ENCODE measurements at places on chromosomes 4 and X.

DNA sequence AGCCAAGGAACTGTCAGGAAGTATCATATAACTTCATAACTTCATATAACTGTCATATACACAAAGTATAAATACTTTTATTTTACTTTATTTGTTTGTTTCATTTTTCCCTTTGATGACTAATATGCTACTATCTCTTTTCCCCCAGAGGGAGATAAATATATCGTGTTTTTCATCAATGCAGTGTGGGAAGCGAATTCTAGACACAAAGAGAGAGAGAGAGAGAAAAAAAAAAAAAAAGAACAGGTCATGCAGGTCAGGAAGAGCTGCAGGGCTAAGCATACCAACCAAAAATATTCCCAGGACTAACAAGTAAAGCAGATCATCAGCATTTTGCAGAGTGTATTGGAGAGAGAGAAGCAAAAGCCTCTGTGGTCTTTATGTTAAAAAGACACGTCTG is 1849.2 kb downstream of the STIM2 start:
- no peak for DNase-seq

GRCh38 chr4:156977435-156978160 is 6.0 kb upstream of the PDGFC start:
- no peak for DNase-seq

DNA sequence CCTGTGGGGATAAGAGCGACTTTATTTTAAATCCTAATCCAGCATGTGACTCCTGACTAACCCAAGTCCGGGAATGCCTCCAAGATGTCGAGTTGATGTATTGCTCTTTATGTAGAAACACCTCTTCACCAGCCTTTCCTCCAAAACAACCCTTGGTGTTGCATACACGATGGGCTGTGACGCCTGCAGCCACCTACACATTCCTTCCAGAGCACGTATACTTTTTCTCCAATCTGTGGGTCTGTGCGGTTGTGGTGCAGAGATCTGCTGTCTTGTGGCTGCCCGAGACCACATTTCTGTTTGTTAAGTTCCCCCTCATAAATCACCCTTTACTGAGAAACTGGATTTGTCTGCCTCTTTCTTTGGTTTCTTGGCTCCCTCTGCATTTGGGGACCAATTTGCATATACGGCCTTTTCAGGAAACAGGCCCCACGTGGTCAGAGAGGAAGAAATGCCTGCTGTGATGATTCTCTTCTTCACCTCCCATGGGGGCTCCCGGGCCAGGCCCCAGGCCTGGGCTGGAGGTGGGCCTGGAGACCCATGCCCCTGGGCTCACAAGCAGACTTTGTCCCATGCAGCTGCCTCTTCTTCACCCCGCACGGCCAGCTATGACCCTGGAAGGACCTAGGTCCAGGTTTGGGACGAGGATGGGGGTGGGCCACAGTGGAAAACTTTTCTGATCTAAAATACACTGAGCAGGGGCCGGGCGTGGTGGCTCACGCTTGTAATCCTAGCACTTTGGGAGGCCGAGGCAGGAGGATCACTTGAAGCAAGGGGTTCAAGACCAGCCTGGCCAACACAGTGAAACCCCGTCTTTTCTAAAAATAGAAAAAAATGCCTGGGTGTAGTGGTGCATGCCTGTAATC is 21.4 kb upstream of the AFAP1 start:
- DNase-seq: peak; percentile 52

- DNase-seq: no peak
These were observed 70.1 kb upstream of the SH3RF1 start for GRCh38 chr4:169340834-169341233.

- peak; percentile 47 for DNase-seq
These were observed 306.7 kb upstream of the MAOA start for GRCh38 chrX:43349363-43349762.

DNA sequence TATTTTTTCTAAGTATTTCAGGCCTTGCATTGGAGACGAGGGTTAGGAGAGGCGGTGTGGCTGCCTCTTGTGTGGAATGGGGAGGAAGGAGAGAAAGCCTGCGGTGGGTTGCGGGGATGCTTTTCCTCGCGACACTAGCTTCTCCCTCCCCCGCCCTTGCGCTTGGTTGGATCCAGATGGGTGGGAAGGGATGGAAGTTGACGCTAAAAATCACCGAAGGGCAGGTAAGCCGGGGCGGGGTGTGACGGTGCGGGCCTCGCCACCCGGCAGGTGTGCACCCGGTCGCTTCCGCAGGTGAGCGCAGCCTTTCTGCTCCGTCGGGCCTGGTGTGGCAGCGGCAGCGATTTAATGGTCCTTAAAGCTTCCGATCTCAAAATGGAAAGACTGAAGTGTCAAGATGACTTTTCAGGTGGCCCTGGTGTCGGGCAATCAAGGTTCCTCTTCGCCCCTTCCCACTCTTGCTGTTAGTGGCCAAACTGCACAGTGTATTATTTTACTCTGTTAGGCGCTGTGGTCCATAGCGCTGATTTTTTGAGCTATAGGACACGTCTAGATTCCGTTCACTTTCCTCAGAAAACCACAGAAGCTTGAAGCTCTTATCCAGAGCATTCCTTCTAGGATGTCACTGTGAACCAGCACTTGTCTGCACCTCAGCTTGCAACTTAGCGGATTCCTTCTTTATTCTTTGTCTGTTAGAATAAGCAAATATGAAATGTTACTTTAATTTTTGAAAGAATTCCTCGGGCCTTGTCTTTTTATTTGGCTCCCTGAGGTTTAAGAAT is 765 bp downstream of the ENOPH1 start:
- DNase-seq: peak; percentile 43

DNA sequence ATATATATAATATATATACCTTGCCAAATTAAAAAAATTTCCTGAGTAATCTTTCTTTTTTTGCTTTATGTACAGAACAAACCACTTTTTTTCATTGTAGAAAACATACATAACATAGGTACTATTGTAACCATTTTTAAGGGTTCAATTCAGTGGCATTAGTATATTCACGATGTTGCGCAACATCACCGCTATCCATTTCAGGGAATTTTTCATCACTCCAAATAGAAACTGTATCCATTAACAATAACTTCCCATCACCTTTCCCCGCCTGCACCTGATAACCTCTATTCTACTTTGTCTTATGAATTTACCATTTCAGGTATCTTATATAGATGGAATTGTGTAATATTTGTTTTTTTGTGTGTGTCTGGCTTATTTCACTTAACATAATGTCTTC is 124.7 kb downstream of the MGST2 start:
- no peak for DNase-seq

DNA sequence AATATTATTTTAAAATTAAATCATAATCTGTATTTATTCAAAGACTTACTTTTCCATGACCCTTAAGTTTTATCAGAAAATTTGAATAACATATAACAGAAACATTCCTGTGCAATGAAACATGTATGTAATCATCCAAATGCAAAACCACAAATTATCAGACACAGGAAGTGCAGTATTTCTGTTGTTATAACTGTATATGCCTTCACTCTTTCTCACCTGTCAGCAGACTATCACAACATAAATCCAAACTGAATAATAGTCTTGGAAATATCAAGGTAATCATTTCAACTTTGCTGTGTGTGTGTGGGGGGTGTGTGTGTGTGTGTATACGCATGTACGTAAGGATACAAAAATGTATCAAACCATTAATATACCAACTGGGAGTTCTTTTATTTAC is 285.9 kb downstream of the SLC7A11 start:
- DNase-seq: no peak

DNA sequence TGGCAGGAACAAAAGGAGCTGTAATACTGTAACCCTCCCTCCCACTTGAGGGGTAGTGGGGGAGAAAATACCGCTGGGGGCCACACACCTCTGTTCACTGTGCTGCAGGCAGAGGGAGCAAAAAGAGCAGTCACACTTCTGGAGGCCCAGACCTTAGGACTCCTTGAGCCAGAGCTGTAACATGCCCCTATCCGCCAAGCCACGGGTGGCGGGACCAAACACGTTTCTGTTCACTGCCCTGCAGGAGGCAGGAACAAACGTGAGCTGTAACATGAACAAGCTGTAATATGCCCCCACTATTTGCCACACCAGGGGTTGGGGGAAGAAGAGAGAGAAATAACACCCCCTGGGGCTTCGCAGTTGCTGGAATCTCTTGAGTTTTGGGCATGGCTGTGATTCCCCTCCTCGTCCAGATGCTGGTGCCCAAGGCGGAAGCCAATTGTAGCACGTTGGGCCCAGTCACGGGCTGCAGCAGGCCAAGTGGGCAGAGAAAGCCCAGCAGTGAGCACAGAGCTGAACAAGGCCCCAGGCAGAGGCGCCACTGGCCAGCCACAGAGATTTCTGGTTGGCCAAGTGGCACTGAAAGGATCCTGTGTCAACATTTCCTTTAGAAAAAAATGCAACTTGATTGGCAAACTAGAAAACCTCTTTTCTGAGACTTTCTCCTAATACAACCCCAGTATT is 509.7 kb downstream of the INPP4B start:
- DNase-seq: no peak

DNA sequence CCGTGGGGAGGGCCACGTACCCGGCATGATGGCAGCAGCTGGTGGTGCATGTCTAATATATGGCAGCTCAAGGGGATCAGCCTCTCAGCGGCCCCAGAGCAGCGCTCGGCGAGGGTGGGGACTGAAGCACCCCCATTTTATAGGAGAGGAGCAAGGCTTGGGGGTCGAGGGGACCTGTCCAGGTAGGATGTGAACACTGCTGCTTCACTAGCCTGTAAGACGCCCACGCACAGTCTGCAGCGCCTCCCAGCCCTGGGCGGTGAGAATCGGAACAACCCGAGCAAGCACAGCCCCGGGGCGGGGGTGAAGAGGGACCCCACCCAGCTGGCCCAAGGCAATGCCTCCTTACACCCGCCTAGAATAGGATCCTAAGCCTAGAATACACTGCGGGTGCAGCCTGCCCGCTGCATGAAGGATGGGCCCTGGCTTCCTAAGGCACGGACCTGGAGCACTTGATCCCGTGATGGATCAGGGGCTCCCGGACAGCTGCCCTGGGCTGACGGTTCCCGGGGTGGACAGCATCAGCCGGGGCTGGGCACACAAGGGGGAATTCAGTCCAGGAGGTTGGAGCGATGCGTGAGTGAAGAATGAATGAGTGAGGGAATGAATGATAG is 17.6 kb downstream of the ADRA2C start:
- no peak for DNase-seq

DNA sequence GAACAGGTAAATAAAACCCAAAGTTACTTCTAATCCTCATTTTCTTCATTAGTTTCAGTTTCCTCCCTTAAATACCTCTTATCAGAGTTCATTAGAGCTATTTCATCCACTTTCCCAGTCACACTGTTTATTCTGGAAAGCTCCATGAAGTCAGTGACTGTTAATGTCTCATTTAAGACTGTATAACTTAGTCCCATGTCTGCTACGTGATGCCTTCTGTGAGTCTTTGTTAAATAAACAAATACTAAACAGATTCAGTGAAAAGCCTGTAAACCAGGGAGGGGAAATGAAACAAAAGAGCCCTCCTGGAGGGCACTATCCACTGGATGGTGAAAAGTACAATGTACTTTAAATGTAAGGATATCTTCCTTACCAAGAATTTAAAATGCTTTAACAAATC is 24.7 kb downstream of the ACE2 start:
- DNase-seq: no peak

DNA sequence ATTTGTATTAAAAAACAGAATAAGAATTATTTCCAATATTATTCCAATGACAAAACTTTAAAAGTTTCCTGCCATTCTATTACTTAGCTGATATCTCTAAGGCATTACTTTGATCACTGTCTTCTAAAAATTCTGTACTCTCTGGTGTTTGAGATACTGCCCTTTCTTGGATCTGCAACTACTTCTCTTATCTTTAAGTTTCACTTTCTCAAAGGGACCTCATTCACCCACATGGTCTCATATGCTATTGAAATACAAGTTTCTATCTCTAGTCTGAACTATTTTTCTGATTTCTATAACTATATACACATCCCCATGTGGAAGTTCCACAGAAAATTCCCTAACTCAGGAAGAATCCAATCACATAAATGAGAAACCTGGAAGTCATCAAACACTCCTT is 22.2 kb downstream of the TMPRSS11E start:
- DNase-seq: no peak

DNA sequence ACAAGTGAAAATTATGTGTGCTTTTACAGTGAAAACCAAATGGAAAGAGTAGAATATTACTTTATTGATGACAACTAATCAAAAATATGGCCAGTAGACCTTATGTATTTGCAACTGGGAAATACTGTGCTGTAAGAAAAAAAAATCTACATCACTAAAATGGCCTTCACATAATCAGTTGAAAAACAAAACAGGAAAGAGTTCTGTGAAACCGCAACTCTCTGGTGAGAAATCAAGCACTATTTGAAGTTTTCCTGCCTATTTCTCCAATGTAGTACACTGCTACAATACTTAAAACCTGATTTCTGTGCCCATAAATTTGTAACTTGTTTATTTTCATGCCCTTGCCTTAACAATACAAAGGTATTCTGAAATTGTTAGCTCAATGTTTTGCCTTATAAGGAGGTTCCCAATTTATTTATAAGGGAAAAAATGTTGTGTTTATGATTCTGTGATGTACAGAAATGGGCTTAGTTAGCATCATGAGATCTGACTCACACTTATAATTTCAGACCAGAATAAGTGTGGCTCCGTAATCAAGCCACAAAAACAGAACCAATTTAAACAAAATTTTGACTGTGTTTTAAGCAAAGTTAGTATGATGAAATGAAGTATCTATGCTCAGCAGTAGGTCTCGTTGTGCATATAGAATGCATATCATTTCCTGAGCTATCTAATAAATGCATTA is 147.1 kb downstream of the FAT4 start:
- no peak for DNase-seq

DNA sequence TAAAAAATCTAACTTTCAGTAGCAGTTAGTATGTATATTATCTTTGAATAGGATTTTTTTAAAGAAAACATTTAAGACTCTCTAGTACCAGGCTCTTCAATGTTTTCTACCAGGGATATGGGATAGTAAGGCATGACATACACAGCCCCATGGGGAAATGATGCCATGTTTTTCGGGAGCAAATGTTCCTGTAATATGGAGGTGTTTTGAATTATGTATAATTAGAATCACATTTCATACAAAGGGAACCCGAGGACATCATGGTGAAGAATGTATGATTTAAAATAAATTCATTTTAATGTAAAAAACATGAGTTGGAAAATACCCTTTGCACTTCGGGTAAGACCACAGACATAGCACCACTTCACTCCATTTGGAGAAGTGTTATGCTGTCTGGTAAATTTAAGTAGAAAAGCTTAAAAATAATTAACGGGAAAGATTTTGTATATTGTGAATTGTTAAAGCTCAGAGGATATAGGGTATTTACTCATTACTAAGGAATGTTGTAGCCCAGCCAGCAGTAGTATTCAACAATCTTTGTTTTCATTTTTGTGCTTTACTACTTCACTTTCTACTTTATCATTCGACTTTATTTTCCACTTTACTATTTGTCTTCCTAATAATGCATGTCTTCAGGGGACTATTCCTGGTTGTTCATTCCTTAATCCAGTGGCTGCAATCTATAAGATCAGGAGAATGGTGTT is 2050.7 kb downstream of the ARAP2 start:
- no peak for DNase-seq
